ENCODE measurements at places on chromosomes 13 and 19.

GRCh38 chr19:32233885-32234284 lies 111.5 kb upstream of the ZNF507 start:
- DNase-seq: no peak

- DNase-seq: no peak
Observed at GRCh38 chr13:114151031-114151430, 18.6 kb upstream of the RASA3 start.

GRCh38 chr13:35855531-35856019 lies 275.6 kb downstream of the DCLK1 start:
- no peak for DNase-seq

GRCh38 chr13:95948656-95949055 lies 104.5 kb downstream of the UGGT2 start:
- DNase-seq: peak; percentile 16

- DNase-seq: no peak
Observed at GRCh38 chr13:67232384-67232783, 2.2 kb upstream of the PCDH9 start.

GRCh38 chr13:83298617-83299016 lies 583.7 kb downstream of the SLITRK1 start:
- no peak for DNase-seq

- peak; percentile 83 for DNase-seq
Observed at GRCh38 chr19:2648528-2648937, 54.0 kb downstream of the GNG7 start.

GRCh38 chr13:26343816-26344215 lies 89.9 kb downstream of the CDK8 start:
- DNase-seq: no peak

DNA sequence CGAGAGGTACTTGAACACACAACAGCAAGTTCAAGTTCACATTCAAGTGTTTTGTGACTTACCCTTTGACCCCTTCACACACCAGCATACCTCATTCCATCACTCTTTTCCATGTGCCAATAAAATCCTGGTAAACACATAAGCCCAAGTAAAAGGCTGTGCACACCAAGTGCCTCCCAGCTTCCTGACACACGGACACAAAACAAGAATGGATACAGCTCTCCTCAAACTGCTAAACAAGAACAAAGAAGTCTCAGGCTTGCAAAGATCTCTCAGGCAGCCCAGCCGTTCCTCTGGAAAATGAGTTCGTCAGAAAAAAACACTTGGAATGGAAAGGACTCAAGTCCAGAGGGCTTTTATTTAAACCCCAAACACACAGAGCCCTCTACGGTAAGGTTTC lies 83.7 kb downstream of the NUFIP1 start:
- no peak for DNase-seq

- no peak for DNase-seq
Observed at GRCh38 chr19:29881386-29881785, 60.7 kb upstream of the URI1 start.

- DNase-seq: no peak
Observed at GRCh38 chr19:30068528-30069395, 126.7 kb downstream of the URI1 start.

DNA sequence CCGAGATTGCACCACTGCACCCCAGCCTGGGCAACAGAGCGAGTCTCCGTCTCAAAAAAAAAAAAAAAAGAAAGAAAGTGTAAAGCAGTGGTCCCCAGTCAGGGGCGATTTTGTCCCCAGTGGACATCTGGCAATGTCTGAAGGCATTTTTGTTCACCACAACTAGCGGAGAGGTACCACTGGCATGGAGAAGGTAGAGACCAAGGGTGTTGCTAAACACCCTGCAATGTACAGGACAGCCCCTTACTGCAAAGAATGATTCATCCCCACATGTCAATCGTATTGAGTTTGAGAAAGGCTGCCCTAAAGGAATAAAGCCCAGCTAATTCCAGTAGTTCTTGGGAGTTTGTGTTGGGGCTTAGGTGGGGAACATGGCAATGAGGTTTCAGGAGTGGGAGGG lies 38.7 kb downstream of the CYP4F2 start:
- DNase-seq: no peak
